Hematopoietic multipotent progenitor cell treated with erythropoietin and hydrocortisone succinate and interleukin-3 and kit ligand, for 6 days (in vitro differentiated cells): ENCODE measurements at places on chromosomes 3 and 15.

GRCh38 chr15:42111924-42112323, 17.6 kb upstream of the PLA2G4D start:
- peak; percentile 71 for DNase-seq

GRCh38 chr3:181851063-181851462, 139.3 kb downstream of the SOX2 start:
- no peak for DNase-seq

DNA sequence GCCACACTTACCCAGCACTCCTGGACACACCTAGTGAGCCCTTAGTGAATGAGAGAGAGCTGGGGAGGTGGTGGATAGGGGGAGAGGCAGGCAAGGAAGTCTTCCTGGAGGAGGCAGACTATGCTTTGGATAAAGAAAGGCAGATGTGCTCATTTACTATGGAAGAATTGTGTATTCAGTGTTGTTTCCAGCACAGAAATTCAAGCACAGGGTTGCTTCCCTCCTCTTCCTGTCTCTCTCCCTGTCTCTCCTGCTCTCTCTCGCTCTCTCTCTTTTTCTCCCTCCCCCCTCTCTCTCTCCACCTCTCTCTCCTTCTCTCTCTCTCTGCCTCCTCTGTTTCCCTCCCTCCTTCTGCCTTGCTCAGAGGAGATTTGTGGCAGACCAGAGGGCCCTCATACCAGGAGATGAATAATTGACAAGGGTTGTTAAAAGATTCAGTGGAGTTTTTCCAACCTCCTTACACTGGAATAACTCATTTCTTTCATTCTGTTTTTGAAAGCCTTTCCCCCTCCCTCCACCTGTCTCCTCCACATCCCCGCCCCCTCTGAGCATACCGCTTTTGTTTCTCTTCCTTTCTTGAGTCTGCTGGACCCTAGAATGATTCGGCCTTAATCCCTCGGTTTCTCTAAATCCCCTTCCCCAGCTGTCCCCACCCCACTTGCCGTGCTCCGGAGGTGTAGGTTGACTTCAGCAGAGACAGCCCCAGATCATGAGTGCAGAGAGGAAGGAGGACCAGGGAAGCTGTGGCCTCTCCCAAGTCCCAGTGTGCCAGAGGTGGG, 65.6 kb downstream of the CCDC33 start:
- DNase-seq: no peak

- no peak for DNase-seq
These were observed 26.7 kb downstream of the SLC6A1 start for GRCh38 chr3:11019116-11019819.
